ENCODE measurements at places on chromosomes 4 and X.

- DNase-seq: no peak
Observed at GRCh38 chr4:76830964-76831703, 66.8 kb downstream of the SOWAHB start.

DNA sequence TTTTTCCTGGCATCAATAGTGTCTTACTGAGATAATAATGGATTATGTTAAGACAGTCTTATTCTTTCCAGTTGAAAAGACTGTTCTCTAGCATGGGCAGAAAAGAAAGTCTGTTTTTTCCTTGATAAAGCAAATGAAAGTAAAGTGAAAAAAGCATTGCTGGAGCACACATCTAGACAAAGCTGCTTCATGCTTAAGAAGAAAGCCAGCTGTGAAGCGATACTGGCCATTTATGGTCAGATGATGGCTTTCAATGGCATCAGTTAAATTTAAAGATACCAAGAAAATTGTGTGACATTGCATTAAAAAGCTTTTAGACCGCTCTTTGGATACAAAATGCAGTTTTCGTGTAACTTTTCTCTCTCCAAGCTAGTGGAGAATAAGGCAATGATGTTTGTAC, 242.1 kb upstream of the TRAM1L1 start:
- DNase-seq: no peak

- DNase-seq: no peak
Observed at GRCh38 chrX:74800062-74800461, 125.2 kb downstream of the NEXMIF start.

- DNase-seq: no peak
Observed at GRCh38 chrX:17104433-17104832, 158.0 kb downstream of the REPS2 start.

DNA sequence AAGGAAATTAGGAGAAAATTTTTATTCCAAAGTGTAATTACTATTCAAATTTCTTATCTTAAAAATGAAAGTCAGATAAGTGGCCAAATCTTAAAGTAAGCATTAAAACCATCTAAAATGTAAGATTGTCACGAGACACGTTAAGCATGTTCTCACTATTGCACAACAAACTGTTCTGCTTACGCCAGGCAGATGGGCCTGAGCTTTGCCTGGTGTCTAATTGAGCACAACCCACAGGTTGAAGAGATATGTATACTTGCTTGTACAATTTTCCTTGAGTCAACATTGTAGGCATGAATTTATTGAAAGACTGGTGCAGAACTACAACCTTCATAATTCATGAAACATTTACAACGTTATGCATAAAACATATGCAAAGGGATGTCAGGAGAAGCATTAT, 3.9 kb downstream of the RNF128 start:
- DNase-seq: no peak

- peak; percentile 83 for DNase-seq
Observed at GRCh38 chr4:972651-973424, 531 bp downstream of the DGKQ start.

- peak; percentile 76 for DNase-seq
Observed at GRCh38 chrX:154750301-154751202, at the start of gene GAB3. GAB3 (minus strand) TSS chrX:154751077; CDS start chrX:154751025, 52 bp downstream.

DNA sequence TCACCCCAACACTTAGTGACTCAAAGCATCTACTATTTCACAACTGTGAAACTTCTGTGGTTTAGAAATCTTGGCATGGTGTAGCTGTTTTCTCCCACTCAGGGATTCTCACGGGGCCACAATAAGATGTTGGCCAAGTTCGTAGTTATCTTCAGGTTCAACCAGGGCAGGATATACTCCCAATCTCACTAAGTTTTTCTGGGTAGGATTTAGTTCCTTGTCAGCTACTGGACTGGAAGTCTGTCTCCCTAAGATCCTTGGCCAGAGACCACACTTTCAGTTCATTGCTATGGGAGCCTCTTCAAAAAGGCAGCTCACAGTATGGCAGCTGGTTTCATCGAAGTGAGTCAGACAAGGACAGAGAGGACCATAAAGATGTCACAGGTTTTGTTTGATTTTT, 111.7 kb upstream of the PDHA2 start:
- no peak for DNase-seq

GRCh38 chrX:38192007-38192810, 28.5 kb downstream of the SRPX start:
- no peak for DNase-seq

DNA sequence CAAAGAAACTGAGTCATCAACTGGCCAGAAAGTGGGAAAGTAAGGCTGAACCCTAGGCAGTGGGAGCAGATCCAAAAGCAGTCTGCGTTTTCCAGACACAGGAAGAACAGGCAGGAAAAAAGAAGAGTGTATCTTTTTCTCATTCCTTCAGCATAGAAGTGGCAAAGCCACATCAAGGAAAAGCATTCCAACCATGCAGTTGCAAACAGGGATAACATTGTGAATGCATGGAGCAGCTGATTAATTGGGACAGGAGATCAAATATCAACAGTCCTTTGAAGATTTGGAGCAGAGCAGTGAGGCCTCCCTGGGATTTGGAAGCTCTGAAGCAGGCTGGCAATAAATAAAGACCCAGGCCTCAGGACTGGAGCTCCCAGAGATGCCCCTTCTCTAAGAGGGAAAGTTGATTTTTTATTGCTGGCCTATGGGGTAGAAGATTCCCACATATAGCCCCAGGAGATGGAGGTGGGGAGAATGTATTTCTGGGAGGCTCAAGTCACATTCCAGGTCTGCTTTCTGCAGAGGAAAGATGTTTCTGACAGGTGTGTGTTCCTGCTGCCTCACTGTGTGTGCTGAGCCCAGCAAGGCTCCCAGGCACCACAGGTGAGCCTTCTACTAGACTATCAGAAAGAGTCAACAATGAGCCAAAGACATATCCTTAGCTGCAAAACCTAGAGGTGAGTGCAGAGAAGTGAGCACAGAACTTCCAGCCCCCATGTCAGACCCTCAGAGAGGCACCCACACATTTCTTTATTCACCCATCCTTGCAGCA, 222.5 kb downstream of the RAB28 start:
- no peak for DNase-seq

DNA sequence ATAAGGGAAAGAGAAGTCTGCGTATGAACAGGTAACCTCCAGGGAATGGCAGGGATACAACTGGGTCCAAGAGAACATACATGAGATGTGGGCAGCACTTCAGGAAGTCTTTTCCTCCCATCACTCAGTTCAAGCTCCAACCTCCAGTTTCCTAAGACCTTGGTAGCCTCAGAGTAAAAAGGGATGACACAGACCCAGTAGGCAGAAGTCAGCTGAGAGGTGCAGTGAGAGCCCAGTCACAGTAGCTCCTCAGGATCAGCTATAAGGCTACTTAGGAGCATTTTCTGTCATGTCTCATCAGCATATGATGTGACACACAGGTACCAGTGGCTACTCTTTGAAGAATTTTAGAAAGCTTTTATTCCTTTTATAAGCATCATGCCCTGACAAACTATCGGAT, 12.5 kb upstream of the STS start:
- DNase-seq: no peak

GRCh38 chrX:68832101-68832416, 3.2 kb downstream of the EFNB1 start:
- DNase-seq: no peak

- no peak for DNase-seq
Observed at GRCh38 chr4:137762591-137762990, 230.3 kb upstream of the PCDH18 start.

- DNase-seq: no peak
Observed at GRCh38 chr4:2947926-2948325, 15.3 kb downstream of the NOP14 start.

DNA sequence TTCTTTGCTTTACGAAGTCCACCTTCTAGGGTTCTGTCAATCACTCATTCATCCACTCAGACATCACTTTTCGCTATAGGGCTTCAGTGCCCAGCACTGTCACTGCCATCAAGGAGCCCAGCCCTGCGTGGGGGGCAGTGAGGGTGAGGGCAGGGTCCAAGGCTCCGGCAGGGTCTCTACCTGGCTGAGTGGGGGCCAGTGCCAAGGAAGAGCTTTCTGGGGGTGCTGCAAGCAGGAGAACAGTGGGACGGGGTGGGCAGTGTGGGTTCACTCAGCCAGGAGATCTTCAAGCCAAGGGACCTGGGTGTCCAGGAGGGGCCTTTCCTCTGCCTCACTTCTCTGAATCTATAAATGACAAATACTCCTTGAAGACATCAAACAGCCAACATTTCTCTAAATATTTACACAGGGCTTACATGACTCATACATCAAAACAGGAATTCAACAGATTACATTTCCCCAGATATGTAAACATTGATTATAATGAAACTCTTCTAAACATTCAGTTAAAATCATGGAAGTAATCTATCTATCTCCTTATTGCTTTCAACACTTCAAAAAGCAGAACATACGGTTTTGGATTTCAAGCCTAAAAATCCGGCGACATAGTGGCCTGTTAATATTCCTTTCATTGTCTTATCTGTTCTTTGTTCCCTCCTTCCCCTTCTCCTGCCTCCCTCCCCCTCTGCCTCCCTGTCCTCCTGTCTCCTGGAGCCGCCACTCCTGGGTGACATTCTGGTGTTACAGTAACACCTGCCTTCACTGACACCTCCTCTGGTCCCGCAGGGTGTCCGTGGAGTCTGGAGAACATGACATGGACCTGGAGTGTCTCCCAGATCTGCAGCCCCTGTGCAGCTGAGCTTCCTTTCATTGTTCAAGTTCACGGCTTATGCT, 94.4 kb upstream of the ADRA2C start:
- no peak for DNase-seq

DNA sequence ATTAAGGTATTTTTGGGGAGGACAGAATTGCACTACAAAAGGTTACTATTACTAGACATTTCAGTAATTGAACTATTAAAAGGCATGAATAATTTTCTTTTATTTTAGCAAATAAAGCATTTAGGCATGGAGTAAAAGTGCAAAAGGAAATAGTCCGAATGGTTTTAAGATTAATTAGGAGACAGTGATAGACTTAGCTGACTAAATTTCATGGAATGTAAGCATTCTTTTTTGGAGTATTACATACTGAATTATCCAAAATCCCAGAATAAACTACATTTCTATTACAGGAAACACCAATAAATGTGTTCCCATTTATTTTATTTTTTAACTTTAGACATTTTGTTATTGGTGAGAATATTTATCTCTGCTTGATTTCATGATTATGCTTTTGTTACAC, 30.7 kb upstream of the MAP9 start:
- no peak for DNase-seq

- DNase-seq: no peak
Observed at GRCh38 chr4:523601-524000, 24.6 kb downstream of the PIGG start.

DNA sequence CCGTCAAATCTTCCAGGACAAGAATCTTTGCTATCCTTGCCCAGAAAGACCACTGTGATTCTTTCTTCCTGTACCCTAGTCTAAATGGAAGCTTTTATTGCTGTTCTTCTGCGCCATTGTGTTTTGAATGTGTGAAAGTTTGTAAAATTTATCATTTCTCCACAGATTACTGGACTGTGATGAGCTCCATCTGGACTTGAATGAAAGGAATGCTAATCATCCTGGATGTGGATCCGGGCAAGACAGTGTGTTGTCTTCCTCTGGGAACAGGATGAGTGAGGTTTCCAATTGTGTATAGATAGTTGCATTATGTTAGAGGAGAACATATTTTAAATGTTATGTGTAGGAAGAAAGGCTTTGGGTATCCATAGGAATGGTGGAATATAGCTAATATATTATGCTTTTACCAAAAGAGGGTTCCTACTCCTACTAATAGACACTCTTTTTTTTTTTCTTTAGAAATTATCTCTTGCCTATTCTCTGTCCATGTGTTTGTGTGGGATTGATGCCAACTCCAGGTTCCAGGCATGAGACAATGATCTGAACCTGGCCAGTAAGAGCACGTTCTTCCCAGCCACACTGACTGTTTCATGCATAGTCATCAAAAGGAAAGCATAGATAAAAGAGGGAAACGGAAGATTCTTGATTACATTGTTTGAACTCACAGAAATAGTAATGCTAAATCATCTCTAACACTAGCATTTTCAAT, 803.6 kb upstream of the ADGRL3 start:
- DNase-seq: no peak

DNA sequence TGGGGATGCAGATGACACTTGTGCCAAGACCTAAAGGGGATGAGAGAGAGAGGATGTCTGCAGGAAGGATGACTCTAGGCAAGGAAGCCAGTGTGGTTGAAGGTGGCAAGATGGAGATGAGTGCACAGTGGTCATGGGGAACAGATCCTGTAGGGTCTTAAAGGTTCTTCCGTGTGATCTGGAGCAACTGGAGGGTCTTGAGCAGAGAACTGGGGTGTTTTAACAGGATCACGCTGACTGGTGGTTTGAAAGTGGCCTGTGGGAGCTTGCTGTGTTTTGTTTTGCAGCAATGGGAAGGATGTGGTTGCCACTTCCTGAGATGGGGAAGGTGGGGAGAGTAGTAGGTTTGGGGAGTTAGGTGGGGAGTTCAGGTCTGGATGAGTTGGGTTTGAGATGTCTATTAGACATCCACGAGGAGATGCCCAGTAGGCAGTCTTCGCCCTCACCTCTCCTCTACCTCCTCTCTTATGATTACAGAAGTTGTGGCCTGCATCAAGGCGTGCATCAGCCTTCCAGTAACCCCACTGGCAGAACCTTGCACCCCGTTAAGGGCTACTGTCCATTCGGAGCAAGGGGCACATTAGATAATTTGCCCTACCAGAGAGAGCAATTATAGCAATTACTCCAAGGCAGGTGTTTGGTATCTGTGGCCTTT, 1.4 kb upstream of the STBD1 start:
- peak; percentile 59 for DNase-seq

- no peak for DNase-seq
Observed at GRCh38 chr4:76545226-76545884, 110.3 kb downstream of the SHROOM3 start.

- DNase-seq: no peak
Observed at GRCh38 chr4:156775813-156776212, 195.8 kb downstream of the PDGFC start.

- no peak for DNase-seq
Observed at GRCh38 chr4:70895405-70895804, 6.8 kb upstream of the MOB1B start.

DNA sequence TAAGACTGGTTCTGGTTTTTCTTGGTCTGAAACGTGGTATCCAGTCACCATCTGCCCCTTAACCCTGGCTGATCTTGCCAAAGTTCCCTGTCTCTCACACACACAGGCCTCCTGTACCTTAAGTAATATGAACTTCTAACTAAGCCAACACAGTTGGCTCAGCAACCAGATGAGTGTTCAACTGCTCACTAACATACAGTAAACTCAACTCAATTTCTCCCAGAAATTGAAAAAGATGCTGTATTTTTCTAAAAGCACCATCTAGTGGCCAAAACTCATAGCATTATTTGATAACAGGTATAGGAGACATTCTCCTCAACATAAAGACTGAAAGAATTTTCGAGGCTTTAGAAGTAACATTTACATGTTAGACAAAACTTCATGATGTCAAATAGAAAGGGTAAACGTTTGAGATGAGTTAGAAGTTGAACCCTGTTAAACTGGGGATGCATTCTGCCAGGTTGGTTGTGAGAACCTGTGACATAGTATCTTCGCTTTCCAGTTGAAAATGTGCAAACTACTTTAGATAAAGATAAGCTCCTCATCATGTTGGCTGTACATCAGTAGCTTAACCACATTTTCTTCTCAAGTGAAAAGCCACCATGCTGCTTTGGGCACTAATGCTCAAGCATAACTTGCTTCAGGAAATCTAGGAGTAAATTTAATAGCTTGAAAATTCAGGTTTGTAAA, 31.2 kb downstream of the CCNI start:
- DNase-seq: no peak

- DNase-seq: no peak
Observed at GRCh38 chr4:124321364-124321763, 391.2 kb downstream of the ANKRD50 start.

- no peak for DNase-seq
Observed at GRCh38 chr4:174375422-174375821, 91.7 kb downstream of the CEP44 start.
